ENCODE measurements at places on chromosomes 7 and 10.

DNA sequence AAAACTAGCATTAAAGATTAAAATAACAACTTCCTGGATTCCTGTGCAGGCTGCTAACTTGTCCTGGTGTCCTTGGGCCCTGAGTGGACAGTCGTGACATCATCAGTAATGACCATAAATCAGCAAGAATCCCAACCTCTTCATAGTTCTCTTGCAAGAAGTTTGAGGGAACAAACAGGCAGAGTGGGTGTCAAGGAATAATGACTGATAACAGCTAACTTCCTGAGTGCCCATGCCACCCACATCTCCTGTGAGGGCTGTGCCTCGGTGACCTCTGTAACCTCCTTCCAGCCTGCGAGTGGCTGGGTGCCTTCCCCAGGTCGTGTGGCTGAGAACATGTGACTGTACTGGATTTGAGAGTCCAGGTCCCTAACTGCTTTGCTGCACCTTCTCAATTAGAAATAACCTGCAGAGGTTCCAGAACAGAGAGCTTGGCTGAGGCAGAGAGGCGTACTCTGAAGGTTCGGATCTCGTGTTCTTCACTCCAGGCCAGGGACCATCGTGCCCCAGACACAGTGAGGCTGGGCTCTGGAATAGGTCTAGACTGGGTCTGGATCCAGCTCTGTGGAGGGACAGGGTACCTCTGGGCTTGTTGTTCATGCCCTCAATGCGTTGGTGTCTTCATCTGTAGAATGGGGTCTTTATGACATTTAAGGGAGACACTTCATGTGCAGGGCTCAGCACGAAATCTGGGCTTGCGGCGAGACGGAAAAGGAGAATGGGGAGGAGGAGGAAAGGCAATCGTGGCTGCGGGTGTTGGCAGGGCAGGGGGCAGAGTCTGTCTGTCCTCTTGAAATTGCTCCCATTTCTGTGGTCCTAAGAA lies 313.1 kb upstream of the ZNF32 start:
- no peak for DNase-seq

DNA sequence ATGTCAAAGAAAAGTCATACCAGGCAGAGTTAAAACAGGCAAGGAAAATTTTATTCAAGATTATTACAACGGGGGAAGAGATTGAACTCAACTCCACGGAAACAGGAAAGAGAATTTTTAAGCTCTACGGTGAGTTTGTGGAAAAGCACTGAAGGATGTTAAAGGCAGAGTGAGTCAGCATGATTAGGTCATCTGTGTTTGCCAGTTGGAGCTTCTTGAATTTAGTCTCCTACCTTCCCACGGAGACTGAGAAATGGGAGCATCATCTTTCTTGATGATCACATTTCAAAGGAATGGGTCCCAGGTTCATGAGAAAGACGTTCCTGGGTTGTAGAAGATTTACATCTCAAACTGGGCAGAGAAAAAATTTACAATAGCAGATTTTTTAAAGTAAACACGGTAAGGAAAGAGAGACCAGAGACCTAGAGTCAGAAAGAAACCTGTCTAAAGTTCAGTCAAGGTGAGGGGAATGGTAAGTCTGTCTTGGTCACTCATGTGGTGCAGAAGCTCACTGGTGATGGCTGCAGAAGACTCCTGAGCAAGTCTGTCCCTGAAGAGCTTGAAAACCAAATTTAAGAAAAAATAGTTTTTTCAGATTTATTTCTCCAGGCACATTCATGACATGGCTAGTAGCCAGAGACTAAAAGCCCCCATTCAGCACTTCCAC lies 516.9 kb upstream of the LRRN3 start:
- DNase-seq: no peak

DNA sequence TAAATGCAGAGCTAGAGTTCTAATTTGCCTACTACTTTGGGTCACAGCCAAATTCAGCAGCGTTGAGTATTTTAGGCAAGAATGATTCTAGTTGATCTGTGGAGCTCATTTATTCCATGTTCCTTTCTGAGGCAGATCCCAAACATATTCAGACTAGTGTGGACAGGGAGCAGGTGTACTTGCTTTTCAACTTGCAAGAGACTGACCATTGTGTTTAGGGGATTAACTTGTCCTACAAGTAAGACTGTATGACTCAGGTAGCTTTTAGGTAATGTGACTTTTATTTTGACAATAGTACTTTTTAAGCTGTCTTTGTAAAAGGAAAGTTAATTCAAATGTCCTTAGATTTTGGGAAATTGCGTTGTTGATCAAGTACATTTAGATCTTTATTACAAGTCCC lies 285.5 kb downstream of the TWIST1 start:
- no peak for DNase-seq

DNA sequence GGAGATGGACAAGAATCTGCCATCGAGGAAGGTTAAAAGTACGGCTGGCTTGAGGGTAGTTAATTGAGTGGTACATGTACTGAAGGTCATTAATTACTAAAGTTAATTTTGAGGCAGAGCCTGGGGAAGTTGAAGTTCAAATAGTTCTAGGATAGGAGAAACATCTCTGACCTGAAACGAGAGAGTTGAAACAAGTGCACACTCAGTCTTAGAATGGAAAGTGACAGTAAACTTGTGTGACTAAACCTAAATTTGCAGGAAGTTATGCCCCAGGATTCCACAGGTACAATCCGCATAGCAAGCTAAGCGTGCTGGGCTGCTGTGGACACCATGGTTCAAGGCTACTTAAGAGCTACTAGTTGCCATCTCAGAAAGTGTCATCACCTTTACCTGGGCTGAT lies 209.9 kb downstream of the CHCHD3 start:
- DNase-seq: no peak

DNA sequence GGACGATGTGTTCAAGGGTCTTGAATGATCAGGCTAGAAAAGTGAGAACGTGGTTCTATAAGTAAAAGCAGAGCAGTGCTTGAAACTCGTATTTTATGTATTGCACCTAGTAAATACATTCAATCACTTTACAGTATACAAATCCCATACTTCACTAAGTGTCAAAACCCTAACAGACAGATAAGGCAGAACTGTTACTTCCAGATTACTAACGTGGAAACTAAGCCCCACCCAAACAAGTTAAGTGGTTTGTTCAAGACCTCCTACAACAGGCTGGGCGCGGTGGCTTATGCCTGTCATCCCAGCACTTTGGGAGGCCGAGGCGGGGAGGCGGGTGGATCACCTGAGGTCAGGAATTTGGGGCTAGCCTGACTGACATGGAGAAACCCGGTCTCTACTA lies 9.2 kb upstream of the MYO1G start:
- DNase-seq: no peak

- DNase-seq: no peak
Measured at GRCh38 chr10:79316671-79317431, 30.4 kb upstream of the PPIF start.

- DNase-seq: no peak
Measured at GRCh38 chr10:83942410-83942809, 196.9 kb upstream of the GHITM start.

DNA sequence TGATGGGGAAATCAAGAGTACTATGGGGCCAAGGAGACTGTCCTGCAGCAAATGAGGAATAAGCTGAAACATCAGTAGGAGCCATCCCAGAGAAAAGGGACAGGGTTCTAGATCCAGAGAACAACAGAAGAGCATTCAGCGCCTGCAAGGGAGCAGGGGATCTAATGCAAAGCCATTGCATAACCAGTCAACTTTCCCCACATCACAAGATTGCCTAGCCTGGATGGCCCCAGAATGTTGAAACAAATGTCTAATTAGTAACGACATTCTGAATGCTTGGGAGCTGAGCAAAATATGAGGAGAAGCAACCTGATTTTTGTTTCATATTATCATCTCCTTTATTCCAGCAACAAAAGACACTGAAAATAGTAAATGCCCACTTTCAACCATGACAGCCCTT lies 2.7 kb upstream of the MPP7 start:
- DNase-seq: no peak

DNA sequence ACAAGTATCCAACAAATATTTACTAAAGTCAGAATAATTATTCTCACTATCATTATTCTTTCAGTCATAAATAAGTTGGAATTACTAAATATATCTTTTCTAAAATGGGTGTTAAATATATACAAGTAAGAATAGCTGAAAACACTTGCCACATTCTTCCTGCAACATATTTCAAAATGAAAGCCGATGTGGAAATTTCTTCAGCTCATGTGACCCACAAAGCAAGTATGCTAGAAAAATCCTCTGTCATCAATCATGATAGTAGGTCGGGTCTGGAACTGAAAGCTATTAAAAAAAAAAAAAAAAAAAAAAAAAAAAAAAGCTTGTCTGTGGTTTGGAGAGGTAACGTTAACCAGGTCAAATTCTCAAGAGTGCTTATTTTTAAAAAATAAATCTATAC lies 344.7 kb downstream of the NEBL start:
- no peak for DNase-seq

DNA sequence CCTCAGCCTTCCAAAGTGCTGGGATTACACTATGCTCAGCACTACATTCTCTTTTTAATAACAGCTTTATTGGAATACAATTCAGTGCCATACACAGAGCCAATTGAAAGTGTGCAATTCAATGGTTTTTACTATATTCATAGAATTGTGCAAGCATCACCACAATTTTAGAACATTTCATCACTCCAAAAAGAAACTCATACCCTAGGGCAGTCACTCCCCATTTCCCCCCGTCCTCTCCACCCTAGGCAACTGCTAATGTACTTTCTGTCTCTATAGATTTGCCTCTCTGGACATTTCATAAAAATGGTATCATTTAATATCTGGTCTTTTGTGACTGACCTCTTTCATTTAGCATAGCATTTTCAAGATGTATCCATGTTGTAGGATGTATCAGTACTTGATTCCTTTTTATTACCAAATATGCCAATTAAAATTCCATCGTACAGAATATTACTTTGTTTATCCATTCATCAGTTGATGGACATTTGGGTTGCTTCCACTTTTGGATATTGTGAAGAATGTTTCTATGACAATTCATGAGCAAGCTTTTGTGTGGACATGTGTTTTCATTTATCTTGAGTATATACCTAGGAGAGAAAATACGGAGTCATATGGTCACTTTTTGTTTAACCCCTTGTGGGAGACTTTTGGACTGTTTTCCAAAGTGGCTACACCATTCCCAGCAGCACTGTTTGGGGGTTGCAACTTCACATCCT lies 6.3 kb upstream of the XPNPEP1 start:
- no peak for DNase-seq

Data from NCI-H446 treated with DMSO at 0.1 percent for 48 hours (cell line).